Activated T-helper 17 cell treated with anti-CD3 and anti-CD28 coated beads, Interleukin-2, amount 50 U/mL, for 72 hours (primary cell): ENCODE measurements at places on chromosomes 11 and 22.

GRCh38 chr11:66275396-66275795, 2.6 kb upstream of the CNIH2 start:
- ATAC-seq = no peak

GRCh38 chr11:10719616-10720015, 26.1 kb upstream of the IRAG1 start:
- ATAC-seq = no peak

GRCh38 chr11:65685981-65686380, 23.3 kb upstream of the RELA start:
- ATAC-seq = no peak

DNA sequence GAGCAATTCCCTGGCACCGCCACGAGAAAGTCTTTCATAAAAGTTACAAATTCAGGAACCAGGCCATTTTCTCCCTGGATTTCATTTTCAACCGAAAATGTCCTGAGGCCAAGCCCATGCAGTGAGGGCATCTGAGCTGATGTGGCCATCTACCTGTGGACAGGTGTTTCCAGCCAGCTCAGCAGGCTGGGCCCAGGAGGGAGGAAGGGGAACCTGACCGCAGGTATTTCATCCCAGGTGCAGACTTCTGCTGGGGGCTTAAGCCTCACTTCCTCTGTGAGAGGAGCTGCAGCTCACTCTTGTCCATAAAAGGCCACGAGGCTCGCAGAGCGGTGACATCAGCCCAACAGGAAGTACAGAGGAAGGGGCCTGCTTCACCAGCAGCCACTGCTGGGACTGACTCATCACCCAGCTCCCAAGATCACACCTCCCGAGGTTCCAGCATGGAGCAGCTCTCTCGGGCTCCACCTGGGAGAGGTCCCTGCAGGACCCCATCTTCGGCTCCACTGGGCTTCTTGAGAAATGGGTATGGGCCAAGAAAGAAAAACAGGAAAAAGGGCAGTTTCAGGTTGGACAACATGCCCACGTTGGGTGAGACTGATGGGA, 56.4 kb downstream of the MYH9 start:
- peak; percentile 63 for ATAC-seq

- ATAC-seq = peak; percentile 84
These were observed 15.7 kb upstream of the IL10RA start for GRCh38 chr11:117970400-117971024.

- ATAC-seq = no peak
These were observed 47.8 kb downstream of the COPB1 start for GRCh38 chr11:14451825-14452224.

DNA sequence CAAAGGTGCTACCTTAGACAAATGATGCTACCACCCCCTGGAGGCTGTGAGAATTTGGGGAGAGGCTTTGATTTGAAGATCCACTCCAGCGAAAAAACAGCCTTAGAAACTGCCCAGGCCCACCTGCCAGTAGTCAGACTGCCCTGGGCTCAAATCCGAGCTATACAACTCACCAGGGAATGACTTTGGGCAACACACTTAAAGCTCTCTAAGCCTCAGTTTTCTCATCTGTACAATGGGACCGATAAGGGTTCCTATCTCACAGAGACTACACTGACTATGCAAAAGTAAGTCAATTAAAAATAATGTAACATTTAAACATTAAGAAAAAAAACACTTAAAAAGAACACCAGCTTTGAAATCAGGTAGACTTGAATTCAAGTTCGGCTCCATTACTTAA, 19.9 kb downstream of the VWCE start:
- no peak for ATAC-seq

DNA sequence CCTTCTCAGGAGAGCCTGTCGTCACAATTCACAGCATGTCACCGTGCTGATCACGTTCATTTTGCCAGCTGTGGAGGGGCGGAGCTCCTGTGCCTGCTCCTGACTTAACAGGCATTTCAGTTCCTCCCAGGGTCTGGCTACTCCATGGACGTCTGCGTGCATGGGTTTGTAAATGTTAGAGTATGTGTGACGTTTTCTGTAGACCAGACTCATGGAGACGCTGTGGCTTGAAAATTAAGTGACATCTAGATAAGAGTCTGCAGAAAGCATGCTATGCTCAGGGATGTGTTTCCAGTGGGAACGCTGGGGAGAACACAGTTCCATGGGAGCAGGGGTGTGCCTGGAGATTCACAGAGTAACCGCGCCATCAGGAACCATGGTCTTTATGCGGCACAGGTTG, 804.0 kb downstream of the TBC1D22A start:
- no peak for ATAC-seq

DNA sequence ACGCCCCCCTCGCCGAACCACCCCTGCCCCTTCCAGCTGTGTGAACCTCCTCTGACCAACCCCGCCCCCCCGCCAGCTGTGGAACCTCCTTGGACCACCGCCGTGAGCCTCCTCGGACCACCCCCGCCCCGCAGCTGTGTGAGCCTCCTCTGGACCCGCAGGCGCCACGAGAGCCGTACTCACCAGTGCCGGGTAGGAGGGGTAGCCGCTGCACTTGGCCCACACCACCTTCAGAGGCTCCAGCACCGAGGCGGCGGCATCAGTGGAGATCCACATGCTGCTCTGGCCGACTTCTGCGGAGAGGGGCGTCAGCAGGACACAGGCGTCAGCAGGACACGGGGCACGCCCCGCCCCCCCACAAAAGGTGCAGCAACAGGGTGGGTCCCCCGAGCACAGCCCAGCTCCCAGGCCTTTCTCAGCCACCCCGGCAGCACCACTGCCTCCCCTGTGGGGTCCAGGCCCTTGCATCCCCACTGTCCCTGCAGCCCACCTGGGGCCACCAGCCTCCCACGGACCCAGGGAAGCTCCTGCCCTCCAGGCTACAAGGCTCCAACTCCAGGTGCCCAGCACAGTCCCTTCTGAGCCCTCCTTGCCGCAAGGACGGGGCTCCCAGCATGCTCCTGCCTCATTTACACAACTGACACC, 51.7 kb downstream of the BRD1 start:
- no peak for ATAC-seq

DNA sequence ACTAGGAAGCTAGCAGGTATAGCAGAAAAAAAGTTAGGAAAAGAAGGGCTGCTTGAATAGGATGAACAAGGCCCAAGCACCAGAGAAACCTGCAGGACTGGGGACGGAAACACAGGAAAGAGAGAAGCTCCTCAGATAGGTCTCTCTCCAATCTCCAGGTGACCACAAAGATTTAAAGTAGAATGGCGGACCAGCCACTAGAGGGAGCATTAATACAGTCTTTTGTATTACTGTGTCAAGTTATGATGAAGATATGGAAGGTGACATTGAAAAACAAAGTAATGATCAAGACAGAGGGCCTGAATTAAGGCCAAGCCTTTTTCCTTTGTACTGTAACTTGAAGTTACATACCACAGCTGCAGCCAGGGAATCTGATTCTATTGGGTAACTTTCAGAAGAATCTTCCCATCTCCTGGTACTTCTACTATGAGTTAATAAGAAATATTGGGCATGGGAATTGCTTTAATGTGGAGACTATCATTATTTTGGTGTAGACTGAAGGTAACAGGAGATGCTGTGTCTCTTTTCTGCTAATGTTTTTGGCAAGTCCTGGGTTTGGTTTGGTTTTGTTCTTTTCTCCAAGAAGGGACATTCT, 33.8 kb downstream of the OR2AG2 start:
- peak; percentile 36 for ATAC-seq

- ATAC-seq = no peak
These were observed 2.2 kb downstream of the SLC39A13 start for GRCh38 chr11:47410370-47411264.

DNA sequence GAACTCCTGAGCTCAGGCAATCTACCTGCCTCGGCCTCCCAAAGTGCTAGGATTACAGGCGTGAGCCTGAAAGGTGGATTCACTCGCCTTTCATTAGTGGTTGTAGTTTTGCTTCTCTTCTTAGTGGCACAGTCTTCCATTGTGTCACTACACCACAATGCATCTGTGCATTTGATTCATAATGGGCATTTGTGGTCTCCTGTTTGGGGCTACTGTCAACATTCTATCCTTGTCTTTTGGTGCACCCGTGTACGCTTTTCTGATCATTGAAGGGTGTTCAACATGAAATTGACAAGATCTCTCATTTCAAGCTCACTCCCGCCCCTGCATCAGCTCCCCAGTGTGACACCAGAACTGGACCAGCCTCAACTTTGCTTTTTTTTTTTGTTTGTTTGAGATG, 2.0 kb upstream of the SYT12 start:
- ATAC-seq = peak; percentile 61

DNA sequence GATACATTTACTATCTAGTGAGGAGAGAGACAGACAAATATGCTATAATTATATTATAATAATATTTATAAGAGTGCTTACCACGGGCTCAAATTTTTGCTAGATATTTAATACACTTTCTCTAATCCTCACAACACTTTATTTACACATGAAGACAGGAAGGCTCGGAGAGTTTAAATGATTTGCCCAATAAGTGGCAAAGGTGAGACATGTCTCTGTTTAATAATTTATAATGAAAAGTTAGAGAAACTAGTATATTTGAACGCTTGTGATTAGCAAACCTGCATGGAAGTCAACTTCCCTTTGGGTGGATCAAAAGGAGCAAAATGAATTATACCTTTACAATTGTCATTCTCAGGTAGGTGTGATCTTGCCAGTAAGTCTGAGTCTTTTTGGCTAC, 55.4 kb downstream of the POLD3 start:
- ATAC-seq = no peak

GRCh38 chr22:44549701-44550100, 51.7 kb upstream of the RTL6 start:
- no peak for ATAC-seq

DNA sequence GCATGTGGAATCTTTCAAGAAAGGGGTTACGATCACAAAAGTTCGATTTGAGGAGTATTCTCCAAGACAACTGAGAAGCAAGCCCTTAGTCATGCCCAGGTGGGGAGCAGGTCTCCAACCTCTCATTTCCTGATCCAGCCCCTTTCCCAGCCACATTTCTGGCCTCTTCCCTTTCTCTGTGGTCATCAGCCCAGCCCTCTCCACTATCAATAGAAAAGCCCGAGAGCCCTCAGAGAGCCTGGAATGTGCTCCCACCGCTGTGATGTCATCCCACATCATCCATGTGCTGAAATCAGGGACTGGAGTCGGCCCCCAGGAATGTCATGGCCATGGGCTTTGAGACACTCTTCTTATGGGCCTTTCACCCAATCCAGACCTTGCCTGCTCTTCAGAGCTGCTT, 62.6 kb downstream of the KCNJ1 start:
- ATAC-seq = no peak

GRCh38 chr11:94876222-94876621, 97.1 kb downstream of the CWC15 start:
- no peak for ATAC-seq

DNA sequence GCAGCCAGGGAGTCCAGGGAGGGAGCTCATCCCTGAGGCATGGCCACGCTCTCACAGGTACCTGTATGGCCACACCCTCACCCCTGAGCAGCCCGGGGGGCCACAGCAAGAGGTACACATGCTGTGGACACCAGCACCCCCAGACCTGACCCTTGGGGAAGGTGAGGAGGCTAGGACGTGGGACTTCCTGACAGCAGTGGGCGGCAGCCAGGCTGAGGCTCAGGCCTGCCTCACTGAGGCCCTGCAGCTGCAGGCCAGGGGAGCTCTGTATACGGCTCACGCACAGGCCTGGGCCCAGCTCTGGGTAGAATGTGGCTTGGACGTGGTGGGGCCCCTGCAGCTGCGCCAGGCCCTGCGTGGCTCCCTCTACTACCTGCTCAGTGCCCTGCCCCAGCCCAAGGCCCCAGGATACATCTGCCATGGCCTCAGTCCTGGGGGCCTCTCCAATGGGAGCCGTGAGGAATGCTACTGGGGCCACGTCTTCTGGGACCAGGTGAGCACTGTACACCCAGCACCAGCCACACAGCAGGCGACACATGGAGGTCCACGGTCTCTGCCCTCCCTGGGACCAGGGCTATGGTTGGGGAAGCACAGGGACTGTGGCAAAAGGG, 1.8 kb downstream of the PGGHG start:
- no peak for ATAC-seq
